ENCODE measurements at places on chromosomes 5 and 9. TPM values are rescaled to one million over a fixed set of nuclear protein-coding genes. Genes with fewer than 3 reads are reported as not detected.

GRCh38 chr5:179504191-179504590 lies 46.2 kb upstream of the RUFY1 start:
- no peaks in the 10 kb centered on the region for H3K27me3 ChIP-seq
- H3K36me3 ChIP-seq: no peaks in the 10 kb centered on the region
- H3K4me1 ChIP-seq: no peaks in the 10 kb centered on the region
- H3K27ac ChIP-seq: no peak overlapping the region

DNA sequence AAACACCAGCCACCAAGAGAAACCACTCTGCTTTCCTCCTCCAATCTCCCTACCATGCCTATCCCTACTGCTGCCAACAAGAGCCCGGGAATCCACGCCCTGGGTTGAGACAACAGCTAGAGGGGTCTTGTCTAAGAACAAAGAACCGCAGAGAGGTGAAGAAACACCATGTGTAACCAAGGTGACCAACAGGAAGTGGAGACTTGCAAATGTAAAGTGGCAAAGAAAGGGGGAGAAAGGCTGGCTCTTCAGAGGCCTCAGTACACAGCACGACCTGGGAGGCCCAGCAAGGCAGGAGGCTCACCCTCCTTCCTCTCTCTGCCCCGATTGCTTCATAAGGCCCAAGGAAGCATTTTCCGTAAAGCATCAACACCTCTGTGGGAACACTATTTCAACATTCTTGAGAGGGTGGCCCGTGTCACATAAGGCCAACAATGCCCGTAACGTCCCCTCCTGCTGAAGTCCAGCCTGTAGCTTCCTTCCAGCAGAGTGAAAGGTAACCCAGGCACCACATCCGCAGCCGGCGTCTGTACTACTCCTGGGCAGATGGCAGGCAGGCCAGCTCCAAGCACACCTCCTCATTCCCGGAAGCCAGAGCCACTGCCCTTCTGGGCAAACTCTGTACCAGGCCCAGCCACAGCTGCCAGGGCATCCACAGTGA lies 18.3 kb downstream of the CCNJL start:
- H3K27ac ChIP-seq: no peak overlapping the region
- no peak for DNase-seq
- H3K36me3 ChIP-seq: no peaks in the 10 kb centered on the region
- H3K4me3 ChIP-seq: no peak overlapping the region
- no peaks in the 10 kb centered on the region for H3K4me1 ChIP-seq

- H3K4me1 ChIP-seq: no peaks in the 10 kb centered on the region
- no peaks in the 10 kb centered on the region for H3K27me3 ChIP-seq
Measured at GRCh38 chr5:114477816-114478334, 116.0 kb downstream of the KCNN2 start.

GRCh38 chr9:35029241-35029640 lies 39.7 kb downstream of the DNAJB5 start:
- no peak overlapping the region for H3K4me3 ChIP-seq
- no peaks in the 10 kb centered on the region for H3K27me3 ChIP-seq
- no peak overlapping the region for H3K27ac ChIP-seq
- H3K36me3 ChIP-seq: no peaks in the 10 kb centered on the region
- H3K4me1 ChIP-seq: no peaks in the 10 kb centered on the region

GRCh38 chr9:18014556-18014955 lies 435.7 kb downstream of the SH3GL2 start:
- no peaks in the 10 kb centered on the region for H3K4me1 ChIP-seq
- H3K36me3 ChIP-seq: no peaks in the 10 kb centered on the region
- H3K27ac ChIP-seq: no peak overlapping the region
- no peak for DNase-seq
- no peak overlapping the region for H3K4me3 ChIP-seq

GRCh38 chr5:180744253-180744652 lies 4.4 kb upstream of the OR2Y1 start:
- DNase-seq: no peak
- no peaks in the 10 kb centered on the region for H3K36me3 ChIP-seq
- H3K27me3 ChIP-seq: peaks cover 83% of the 10 kb centered on the region
- H3K4me1 ChIP-seq: no peaks in the 10 kb centered on the region
- no peak overlapping the region for H3K4me3 ChIP-seq

- H3K27ac ChIP-seq: no peak overlapping the region
- DNase-seq: no peak
- H3K27me3 ChIP-seq: no peaks in the 10 kb centered on the region
- H3K4me3 ChIP-seq: no peak overlapping the region
- no peaks in the 10 kb centered on the region for H3K4me1 ChIP-seq
- H3K36me3 ChIP-seq: no peaks in the 10 kb centered on the region
Measured at GRCh38 chr9:127776924-127777289, 1.6 kb downstream of the SH2D3C start.

- H3K36me3 ChIP-seq: peaks cover 54% of the 10 kb centered on the region
- H3K4me1 ChIP-seq: no peaks in the 10 kb centered on the region
- H3K27ac ChIP-seq: no peak overlapping the region
- H3K4me3 ChIP-seq: no peak overlapping the region
Measured at GRCh38 chr9:134043531-134043988, 18.3 kb downstream of the BRD3OS start.

DNA sequence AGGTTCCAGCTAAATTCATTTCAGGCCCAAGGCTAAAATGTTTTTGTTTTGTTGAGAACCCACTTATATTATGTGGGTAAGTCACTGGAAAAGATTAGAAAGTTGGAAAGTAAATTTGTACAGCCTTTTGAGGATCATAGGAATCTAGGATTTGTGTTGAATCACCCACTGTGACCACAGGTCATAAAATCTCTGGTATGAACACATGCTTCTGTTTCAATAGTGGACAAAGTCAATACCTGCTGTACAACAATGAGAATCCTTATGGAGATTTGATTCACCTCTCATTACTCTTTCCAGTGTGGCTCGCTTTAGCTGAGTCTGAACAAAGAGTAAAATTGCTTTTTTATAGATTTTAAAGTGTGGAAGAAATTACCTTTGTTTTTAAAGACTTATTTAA lies 369.5 kb downstream of the TMEM167A start:
- no peaks in the 10 kb centered on the region for H3K4me1 ChIP-seq
- no peaks in the 10 kb centered on the region for H3K27me3 ChIP-seq
- H3K4me3 ChIP-seq: no peak overlapping the region

DNA sequence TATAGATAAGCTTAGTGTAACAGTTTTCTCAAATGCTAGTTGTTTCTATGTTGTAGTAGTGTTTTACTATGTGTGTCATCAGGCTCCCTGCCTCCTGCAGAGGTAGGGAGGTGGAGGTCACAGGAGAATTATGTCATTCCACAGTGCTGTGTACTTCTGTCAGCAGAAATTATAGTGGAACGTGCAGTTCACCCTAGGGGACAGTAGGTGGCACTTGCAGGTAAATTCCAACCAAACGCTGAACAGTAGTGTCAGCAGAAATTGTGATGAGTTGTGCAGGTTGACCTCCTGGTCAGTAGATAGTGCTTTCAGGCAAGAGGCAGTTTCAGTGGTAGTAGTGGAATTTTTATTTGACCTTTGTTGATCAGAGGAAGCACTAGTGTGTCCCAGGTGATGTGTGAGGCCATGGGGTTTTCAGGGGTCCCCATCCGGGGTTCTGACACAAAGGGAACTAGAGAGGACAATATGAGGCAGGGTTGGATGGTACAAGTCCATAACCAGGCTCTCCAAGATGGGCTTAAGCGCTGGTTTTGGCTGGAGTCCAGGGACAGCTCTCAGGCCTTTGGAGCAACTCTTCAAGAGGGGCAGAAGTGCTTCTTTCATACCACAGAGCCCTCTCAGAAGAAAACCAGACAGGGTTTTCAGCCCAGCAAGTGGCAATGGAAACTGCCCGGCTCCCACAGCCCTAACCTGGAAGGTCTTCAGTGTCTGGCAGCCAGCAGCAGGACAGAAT lies 402.9 kb downstream of the CYLC2 start:
- H3K4me1 ChIP-seq: no peaks in the 10 kb centered on the region
- DNase-seq: peak; percentile 19
- no peaks in the 10 kb centered on the region for H3K27me3 ChIP-seq
- H3K4me3 ChIP-seq: no peak overlapping the region
- H3K36me3 ChIP-seq: no peaks in the 10 kb centered on the region
- H3K27ac ChIP-seq: no peak overlapping the region

GRCh38 chr9:7105095-7105494 lies 347.3 kb downstream of the KDM4C start:
- H3K4me3 ChIP-seq: no peak overlapping the region
- no peak overlapping the region for H3K27ac ChIP-seq
- H3K36me3 ChIP-seq: no peaks in the 10 kb centered on the region
- DNase-seq: no peak
- no peaks in the 10 kb centered on the region for H3K4me1 ChIP-seq
- no peaks in the 10 kb centered on the region for H3K27me3 ChIP-seq

DNA sequence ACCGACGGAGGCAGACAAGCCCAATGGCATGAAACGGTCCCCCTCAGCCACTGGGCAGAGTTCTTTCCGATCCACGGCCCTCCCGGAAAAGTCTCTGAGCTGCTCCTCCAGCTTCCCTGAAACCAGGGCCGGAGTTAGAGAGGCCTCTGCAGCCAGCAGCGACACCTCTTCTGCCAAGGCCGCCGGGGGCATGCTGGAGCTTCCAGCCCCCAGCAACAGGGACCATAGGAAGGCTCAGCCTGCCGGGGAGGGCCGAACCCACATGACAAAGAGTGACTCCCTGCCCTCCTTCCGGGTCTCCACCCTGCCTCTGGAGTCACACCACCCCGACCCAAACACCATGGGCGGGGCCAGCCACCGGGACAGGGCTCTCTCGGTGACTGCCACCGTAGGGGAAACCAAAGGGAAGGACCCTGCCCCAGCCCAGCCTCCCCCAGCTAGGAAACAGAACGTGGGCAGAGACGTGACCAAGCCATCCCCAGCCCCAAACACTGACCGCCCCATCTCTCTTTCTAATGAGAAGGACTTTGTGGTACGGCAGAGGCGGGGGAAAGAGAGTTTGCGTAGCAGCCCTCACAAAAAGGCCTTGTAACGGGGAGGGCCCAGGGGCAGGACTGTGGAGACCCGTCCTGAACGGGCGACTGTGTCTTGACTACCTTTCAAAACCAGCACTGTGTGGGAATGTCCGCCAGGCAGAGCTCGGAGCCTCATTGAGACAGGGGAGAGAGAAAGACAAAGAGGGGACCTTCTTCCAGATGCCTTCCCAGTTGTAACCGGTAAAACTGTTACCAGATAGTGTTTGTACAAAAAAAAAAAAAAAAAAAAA lies 29.9 kb downstream of the CD180 start:
- no peaks in the 10 kb centered on the region for H3K27me3 ChIP-seq
- no peak overlapping the region for H3K27ac ChIP-seq
- no peak for DNase-seq
- H3K4me1 ChIP-seq: no peaks in the 10 kb centered on the region

GRCh38 chr5:76274571-76274970 lies 128.5 kb upstream of the IQGAP2 start:
- no peak overlapping the region for H3K4me3 ChIP-seq
- no peaks in the 10 kb centered on the region for H3K27me3 ChIP-seq
- no peaks in the 10 kb centered on the region for H3K36me3 ChIP-seq
- DNase-seq: peak; percentile 8
- H3K4me1 ChIP-seq: peaks cover 20% of the 10 kb centered on the region

DNA sequence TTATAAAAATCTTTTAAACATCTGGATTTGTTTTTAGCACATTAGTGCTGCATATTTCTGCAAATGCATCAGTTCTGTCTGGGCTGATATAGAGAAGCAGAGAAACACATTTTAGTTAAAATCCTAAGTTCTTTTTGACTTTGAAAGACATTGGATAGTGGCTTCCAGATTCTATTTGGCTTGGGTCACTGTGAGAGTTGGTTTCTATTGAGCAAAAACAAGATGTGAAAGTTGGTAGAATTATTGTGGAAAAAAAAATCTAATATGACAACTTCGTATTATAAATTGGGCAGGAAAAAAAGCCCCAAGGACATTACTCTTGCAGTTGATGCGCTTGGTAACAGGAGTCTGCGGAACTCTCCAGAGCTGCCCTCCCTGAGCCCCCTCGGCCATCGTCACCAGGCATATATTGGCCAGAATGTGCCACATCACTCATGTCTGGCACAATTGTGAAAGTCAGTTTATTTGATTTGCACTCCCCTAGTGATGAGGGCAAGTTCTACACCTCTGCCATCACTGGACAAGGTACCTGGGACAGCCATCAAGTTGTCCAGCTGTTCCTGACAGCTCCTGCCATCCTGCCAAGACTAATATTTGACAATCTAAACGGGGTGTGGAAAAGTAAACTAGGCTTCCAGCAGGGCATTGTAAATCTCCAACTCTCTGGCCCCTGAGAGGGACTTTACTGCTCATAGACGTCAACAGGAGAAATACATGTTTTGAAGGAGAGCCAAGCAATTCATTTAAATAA lies 334.5 kb downstream of the TENT4A start:
- no peaks in the 10 kb centered on the region for H3K36me3 ChIP-seq
- no peak overlapping the region for H3K27ac ChIP-seq
- H3K27me3 ChIP-seq: no peaks in the 10 kb centered on the region

GRCh38 chr5:143850050-143850683 lies 38.2 kb downstream of the HMHB1 start:
- H3K4me3 ChIP-seq: no peak overlapping the region
- H3K4me1 ChIP-seq: no peaks in the 10 kb centered on the region
- H3K36me3 ChIP-seq: no peaks in the 10 kb centered on the region

DNA sequence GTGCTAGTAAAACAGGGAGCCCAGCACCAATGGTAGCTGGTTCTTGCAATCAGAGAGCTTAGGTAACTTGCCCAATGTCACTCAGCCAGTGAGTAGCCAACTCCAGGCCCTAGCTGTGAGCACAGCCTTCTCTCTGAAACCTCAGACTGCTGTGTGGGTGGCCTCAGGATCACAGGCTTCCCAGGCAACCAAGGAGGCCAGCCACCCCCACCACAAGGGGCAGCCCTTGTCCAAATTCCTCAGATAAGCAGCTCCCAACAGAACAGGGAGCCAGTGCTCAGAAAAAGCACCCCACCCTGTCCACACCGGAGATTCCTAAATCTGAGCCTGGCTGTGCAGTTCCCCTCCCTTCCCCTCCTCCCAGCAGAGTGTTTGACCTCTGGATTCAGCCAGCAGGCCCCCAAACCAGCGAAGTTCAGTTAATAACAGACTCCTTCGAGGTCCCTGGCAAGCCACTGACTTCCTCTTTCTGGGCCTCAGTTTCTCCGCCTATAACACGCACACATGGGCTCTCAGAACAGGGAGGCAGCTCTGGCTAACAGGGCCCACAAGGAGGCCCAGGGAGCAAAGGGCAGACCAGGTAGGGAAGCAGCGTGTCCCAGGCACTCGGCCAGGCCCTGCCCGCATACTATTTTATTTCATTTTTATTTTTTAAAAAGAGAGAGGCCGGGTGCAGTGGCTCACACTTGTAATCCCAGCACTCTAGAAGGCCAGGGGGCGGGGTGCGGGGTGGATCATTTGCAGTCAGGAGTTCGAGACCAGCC lies 2.7 kb downstream of the EEIG1 start:
- H3K27me3 ChIP-seq: no peaks in the 10 kb centered on the region
- no peaks in the 10 kb centered on the region for H3K36me3 ChIP-seq
- H3K27ac ChIP-seq: peak overlapping the region; percentile 17
- H3K4me3 ChIP-seq: peak overlapping the region; percentile 96

GRCh38 chr5:2575871-2576270 lies 175.6 kb downstream of the IRX2 start:
- H3K27ac ChIP-seq: no peak overlapping the region
- H3K36me3 ChIP-seq: no peaks in the 10 kb centered on the region
- no peak for DNase-seq

Gene SNCAIP
- total RNA-seq: not detected

Gene PCDHB15
- total RNA-seq: 1.2 TPM

Gene DROSHA
- total RNA-seq: 149 TPM

Gene PDCD1LG2
- total RNA-seq: 0.37 TPM

Gene KIF20A
- 119 TPM for total RNA-seq

Measured in A673 (cell line).